ENCODE measurements at places on chromosomes 7 and 10.

- DNase-seq, result no peak
Observed at GRCh38 chr7:43119371-43120075, 7.1 kb downstream of the HECW1 start.

DNA sequence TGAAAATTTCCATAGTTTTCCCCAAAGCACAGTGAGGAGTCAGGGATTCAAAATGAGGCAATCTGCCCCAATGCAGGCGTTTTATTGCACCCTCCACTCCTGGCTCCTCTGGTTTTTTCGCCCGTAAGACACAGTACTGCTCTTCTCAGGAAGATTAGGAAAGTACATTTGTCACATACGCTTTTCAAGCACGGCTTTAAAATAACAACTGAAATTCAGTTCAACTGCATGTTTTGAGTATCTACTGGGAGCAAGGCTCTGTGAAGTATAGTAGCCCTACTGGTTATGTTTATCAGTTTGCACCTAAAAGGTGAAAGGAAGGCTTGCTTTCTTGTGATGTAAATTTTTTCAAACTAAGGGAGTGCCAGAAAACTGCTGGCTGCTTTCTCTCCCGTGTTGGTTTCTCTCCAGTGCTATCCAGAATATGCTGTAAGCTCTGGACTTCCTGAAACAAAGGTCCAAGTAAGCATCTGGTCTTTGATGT, 1.9 kb upstream of the SGMS1 start:
- no peak for DNase-seq

GRCh38 chr7:97011536-97012364, 6.4 kb downstream of the DLX6 start:
- DNase-seq, result no peak

GRCh38 chr7:84837405-84837804, 349.5 kb downstream of the SEMA3D start:
- DNase-seq, result no peak

DNA sequence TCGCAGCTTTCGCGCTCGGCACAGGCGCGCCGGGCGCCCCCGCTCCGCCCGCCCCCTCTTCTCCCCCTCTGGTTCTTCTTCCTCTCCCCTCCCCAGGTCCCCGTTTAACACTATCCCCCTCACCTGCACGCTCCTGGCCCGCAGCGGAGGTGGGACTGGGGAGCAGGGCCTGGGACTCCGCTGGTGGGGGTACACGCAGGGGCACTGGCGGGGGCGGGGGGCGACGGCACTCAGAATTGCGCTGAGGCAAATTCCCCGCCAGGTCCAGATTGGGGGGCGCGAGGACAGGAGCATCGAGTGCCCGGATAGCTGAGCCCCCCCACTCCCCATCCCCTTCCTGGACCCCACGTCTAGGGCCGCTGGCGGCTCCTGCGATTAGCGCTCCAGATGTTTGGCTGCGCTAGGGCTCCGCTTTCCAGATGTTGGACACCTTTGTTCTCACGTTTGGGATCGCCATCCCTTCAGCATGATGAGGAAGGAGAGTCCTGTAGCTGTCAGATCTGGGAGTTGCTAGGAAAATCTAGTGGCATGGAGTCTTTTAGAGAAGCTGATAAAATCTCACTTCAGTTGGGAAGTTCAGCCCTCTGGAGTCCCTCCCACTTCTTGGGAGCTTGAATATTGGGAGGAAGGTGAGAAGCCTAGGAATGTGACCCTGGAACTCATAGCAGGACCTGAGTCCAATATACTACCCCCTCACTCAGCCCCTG, 31.4 kb upstream of the PAX2 start:
- no peak for DNase-seq

- DNase-seq, result no peak
Observed at GRCh38 chr7:133843341-133843740, 283.8 kb upstream of the LRGUK start.

- DNase-seq, result no peak
Observed at GRCh38 chr7:134875867-134876266, 96.4 kb downstream of the CALD1 start.

DNA sequence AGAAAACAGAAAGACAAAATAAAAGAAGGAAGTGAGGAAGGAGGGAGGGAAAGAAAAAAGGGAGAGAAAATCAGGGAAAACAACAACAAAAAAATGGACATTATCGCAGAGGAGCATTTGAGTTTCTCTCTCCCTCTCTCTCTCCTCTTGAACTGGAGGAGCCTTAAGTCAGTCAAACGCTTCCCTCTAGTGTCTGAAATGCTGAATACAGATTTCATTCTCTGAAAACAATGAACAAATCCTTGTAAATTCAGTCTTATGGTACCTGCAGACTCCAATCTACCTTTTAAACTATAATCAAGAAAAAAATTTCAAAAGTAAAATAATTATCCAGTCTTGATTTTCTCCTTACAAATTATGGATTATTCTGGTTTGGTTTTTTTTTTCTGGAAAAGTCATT, 89.2 kb upstream of the PFKP start:
- DNase-seq, result no peak

- DNase-seq, result no peak
Observed at GRCh38 chr10:62831346-62831745, 15.2 kb upstream of the EGR2 start.

DNA sequence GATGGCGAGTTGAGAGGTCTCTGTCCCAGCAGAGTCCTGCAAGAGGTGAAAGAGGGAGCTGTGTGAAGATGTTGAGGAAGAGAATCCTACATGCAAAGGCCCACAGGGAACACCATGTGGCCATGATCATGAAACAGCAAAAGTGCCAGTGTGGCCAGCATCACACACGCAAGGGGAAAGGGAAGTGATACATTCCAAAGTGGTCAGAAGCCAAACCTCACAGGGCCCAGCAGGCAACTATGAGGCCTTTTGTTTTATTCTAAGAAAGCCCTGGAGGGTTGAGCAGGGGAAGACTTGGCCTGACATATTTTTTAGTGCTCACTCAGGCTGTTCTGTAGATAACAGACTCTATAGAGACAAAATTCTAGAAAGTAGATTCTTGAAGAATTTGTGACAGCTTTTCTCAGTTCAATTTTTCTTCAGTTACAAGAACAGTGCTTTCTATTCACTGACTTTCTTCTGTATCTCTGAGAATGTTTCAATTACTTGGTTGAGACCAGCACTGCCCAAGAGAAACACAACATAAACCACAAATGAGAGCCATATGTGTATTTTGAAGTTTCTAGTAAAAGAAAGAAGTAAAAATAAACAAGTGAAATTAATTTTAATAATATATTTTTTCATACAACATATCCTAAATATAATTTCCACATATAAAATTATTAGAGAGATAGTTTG, 82.3 kb downstream of the HTR7 start:
- no peak for DNase-seq

DNA sequence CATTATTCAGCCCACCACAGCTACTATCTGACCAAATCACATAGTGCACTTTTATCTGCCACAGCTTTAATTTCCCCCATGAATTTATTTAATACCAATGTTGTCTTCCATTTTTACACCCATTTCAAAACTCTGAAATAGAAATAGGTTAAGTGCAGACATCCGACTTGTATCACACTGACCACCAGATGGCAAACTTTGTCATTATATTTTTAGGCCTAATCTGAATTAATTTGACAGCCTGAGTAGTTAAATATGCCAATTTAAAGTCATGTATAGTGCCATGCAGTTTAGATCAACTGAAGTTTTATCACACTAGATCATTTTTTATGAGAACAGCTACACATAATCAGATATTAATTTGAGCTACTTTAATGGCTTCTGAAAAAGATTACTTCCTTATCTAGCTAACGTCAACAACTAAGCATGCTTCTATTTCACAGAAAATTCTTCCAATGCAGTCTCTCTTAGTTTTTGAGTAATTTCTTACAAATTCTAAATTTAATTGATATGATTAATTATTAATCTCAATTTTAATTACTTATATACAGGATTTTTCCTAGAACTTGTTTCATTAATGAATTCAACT, 566.4 kb downstream of the GFRA1 start:
- DNase-seq, result no peak

DNA sequence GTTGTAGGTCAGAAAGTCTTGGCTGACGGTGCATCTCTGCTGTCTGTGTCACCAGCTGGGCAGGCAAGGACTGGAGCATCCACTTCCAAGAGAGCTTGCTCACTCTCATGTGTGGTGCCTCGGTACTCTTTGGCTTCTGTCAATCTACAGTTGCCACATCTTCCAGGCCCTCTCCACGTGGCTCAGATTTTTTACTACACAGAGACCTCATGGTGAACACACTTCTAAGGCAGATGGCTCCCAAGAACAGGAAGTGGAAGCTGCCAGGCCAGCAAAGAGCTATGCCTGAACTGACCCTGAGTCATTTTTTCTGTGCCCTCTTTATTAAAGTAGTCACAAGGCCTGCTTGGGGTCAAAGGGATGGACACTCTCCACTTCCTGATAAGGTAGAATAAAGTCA, 351.5 kb upstream of the AUTS2 start:
- DNase-seq, result no peak

- no peak for DNase-seq
Observed at GRCh38 chr7:7209412-7210050, 27.2 kb downstream of the C1GALT1 start.

GRCh38 chr10:108469940-108470339, 1305.4 kb upstream of the SORCS1 start:
- no peak for DNase-seq

- peak; percentile 37 for DNase-seq
Observed at GRCh38 chr7:7565746-7566650, 686 bp upstream of the MIOS start.

- no peak for DNase-seq
Observed at GRCh38 chr7:29627631-29628030, 64.0 kb downstream of the PRR15 start.

DNA sequence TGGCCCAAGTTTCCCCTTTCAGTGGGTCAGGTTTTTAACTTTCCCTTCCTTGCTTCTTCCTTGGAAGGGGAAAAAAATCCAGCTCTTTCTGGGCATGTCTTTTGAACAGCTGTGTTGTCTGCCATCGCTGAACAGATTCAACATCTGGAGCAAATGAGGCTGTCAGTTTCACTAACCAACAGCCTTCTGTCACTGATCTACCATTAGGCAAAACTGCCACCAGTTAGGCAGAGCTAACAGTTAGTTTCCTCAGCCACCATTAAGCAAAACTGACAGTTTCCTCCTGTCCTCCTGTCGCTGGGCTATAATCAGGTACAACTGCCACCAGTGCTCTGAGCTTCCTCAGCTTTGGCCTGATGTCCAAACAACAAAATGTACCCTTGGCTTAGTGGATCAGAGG, 81.9 kb downstream of the NPTX2 start:
- DNase-seq, result no peak

- DNase-seq, result no peak
Observed at GRCh38 chr7:111517549-111517951, 44.7 kb downstream of the IMMP2L start.

DNA sequence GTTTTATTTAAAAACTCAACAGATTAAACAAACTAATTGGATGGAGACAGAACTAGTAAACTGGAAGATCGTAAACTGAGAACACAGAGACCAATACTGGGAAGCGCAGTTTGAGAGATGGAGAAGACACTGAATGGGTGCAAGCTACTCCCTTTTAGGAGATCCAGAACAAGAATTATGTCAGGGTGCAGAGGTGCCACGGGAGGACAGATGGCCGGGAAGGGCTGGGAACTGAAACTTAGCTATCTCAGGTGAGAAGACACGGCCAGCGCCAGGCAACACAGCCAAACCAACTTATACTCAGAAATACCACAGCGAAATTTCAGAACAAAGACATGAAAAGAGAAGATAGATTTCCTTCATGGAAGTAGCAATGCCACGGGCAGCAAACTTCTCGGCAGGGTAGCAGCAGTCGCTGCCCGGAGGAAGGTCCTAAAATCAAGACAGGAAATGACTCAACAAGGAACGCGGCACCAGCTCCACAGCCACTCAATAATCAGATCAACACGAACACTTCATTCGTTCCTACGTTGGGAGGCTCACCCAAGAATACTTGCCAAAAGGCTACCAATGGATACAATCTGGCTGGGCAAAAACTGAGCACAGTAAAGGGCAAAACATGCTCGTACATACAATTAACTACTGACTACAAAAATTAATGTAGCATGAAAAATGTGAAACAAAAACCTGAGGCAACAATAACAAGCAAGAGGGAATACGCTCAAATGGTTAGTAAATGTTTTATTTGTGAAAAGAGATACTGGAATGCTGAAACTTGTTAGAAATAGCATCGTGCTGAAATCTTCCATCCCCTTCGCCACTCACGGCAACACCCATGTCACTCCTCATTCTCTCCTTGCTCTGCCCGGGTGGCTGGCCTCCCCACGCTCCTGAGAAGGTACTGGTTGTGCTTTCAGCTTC, 2.2 kb upstream of the LRRC27 start:
- DNase-seq, result peak; percentile 52

- peak; percentile 71 for DNase-seq
Observed at GRCh38 chr10:132939957-132940790, 2.2 kb downstream of the CFAP46 start.

GRCh38 chr7:106218546-106218945, 66.2 kb downstream of the NAMPT start:
- no peak for DNase-seq

GRCh38 chr10:59072038-59072437, 104.4 kb upstream of the PHYHIPL start:
- DNase-seq, result no peak

DNA sequence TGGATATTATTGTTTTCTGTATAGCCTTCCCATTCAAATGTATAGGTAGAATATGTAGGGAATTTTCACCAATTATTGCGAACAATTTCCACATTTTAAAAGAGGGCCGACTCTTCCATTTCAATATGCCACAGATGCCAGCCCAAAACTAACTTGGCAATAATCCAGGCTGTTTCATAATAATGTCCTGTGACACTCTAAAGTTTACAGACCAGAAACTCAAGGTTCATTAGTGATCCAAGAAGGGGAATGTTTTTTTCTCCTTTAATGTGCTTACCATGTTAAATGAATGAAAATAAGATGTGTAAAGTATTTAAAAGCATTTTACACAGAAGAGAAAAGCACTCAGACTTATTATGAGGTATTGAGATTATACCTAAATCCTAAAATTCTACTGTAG, 63.0 kb upstream of the FAM3C start:
- DNase-seq, result no peak

DNA sequence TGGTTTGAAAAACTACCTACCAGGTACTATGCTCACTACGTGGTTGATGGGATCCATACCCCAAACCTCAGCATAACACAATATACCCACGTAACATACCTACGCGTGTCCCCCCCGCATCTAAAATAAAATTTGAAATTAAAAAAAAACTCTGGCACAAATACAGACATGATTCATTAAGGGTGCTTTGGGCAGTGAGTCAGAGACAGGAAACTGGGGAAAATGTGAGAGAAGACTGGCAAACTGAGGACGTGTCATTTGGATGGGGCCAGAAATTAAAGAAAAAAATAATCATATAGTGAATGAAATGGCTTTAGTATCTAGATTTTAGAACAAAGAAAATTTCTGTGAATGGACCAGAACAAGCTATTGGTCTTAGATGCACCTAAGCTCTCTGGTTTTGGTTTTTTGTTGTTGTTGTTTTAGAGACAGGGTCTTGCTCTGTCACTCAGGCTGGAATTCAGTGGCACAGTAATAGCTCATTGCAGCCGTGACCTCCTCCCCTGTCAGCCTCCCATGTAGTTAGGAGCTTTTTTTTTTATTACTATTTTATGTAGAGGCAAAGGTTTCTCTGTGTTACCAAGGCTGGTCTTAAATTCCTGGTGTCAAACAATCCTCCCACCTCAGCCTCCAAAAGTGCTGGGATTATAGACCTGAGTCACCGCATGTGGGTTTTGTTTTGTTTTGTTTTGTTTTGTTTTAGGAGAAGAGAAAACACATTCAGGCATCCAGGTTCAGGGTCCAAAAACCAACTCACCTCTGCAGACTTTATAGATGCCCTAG, 5.9 kb upstream of the PRSS58 start:
- DNase-seq, result no peak

Data from activated T-cell treated with anti-CD3 and anti-CD28 coated beads, Interleukin-2, amount 50 U/mL, for 48 hours (primary cell).